ENCODE measurements at places on chromosomes 6 and 20.

GRCh38 chr20:17504066-17504897 lies 26.9 kb downstream of the BFSP1 start:
- no peak for DNase-seq

DNA sequence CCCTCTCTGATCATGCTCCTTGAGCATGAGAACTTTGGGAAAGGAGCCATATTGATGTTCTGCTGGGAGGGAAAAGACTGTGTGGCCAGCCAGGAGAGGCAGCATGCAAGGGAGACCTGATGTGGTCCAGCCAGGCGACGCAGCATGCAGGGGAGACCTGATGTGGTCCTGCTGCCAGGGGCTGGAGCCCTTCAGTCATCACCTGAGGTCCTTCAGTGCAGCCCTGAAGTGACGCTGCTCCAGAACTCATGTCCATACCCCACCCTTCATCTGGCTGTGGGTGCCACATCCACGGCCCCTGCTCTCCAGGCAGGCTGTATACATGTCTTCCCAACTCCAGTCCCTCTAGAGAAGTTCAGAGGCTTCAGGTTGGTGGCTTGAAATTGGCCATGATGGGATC lies 134.4 kb downstream of the ERMARD start:
- DNase-seq = no peak

- no peak for DNase-seq
Observed at GRCh38 chr6:117681162-117681741, 6.0 kb downstream of the NUS1 start.

- DNase-seq = no peak
Observed at GRCh38 chr6:29035951-29036350, 9.0 kb downstream of the OR2W1 start.

DNA sequence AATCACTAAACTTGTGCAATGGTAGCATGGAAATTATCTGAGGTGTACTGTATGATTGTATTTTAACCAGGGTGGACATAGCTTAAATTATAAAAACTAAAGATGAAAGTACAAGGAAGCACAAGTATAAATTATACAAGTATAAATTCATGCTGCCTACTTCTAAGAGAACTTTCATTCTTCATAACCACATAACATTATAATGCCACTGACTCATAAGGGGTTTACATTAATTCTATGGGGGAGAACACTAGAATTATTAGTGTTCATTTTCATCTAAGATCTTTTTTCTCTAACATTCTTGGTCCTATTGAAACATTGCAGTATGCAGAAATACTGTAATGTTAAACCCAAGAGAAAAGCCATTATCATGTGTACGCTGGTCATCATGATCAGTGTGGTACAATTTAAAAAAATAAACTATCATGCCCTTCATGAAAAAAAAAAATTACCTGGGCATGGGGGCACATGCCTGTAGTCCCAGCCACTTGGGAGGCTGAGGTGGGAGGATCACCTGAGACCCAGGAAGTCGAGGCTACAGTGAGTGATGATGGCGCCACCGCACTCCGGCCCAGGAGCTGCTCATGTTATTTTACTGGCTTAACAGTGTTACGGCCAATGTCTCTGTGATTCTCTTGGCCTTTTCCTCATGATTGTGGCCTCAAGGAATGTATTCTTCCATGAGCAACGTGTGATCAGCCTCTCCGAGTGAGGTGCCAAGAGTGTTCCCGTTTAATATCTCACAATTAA lies 25.9 kb upstream of the AHCY start:
- no peak for DNase-seq

GRCh38 chr6:40349123-40349900 lies 237.9 kb downstream of the LRFN2 start:
- no peak for DNase-seq

GRCh38 chr6:41553405-41553999 lies 7.3 kb downstream of the FOXP4 start:
- DNase-seq = no peak

GRCh38 chr6:15026832-15027231 lies 219.0 kb upstream of the JARID2 start:
- no peak for DNase-seq

DNA sequence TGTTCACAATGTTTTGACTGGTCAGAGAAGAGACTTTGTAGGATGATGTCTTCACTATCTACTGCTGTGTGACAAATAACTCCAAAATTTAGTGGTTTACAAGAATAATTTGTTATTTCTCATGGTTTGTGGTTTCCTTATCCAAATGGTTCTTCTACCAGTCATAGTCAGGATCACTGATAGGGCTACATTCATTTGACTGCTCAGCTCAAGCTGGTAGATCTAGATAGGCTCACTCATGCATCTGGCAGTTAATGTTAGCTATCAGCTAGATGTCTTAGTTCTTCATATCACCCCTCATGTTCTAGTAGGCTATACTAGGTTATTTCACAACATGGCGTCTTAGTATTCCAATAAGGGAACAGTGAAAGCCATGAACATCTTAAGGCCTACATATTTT lies 131.0 kb downstream of the ID4 start:
- no peak for DNase-seq

DNA sequence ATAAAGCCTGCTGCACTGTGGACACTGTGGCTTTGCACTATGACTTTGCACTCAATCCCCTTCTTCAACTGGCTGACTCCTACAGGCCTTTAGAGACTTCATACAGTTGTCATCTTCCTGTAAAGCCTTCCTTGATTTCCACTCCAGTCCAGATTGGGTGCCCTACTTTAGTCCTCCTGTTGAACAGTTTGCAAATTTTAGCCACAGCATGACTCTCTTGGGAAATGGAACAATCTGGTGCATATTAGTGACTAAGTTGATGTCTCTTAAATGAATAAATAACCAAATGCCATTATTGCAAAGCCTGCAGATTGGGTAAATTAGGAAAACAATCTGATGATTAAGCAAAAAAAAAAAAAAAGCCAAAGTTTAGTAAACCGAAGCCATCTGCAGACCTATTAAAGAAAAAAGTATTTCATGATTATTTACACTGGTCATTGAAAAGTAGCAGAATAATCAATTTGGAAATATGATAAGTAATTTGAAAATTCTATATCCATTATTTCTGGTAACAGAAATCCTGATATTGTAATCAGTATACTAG lies 12.6 kb downstream of the PLCB4 start:
- DNase-seq = no peak

DNA sequence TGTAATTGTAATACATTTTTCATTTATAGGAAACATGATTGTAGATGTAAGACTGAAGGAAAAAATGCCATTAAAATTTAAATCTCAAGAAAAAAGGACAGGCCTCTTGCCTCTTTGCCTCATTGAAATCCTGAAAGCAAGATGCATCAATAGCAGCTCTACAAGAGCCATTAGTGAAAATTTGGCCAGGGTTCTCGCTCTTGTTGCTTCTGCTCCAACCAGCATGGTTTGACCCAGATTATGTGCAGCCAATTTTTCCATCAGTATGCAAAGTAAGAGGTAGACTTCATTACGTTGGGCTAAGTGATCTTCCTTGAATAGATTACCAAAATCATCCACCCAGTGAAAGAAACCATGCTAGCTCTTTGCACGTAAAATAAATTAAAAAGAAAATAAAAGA lies 106.6 kb downstream of the SGK1 start:
- DNase-seq = no peak

DNA sequence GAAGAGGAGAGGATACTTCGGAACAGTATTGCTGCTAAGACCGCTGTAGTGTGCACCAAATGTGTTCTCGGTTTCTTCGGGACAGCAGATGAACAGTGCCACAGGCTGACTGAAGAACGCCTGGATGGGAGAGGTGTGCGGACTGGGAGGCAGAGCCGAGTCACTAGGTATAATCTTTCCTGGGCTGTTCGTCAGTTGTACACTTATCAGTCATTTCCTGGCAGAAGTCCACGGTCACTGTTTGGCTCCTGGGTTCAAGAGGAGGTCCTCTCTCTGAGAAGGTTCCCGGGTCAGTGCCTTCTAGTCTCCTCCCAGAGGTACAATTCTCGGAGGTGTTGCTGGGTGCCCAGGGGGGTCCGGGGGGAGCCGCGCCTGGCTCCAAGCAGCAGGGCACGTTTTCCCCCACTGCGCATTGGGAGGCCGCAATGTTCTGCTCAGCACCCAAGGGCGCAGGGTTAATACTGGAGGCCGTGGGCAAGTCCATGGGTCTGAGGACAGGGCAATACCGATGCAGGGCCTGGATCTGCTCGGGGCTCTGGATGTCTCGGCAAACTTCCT lies 38.1 kb downstream of the GJA10 start:
- DNase-seq = no peak

GRCh38 chr20:45080867-45081624 lies 19.9 kb downstream of the KCNS1 start:
- no peak for DNase-seq

GRCh38 chr6:31541059-31541657 lies 645 bp downstream of the DDX39B start:
- no peak for DNase-seq

GRCh38 chr20:24776755-24777271 lies 172.3 kb upstream of the CST7 start:
- no peak for DNase-seq

DNA sequence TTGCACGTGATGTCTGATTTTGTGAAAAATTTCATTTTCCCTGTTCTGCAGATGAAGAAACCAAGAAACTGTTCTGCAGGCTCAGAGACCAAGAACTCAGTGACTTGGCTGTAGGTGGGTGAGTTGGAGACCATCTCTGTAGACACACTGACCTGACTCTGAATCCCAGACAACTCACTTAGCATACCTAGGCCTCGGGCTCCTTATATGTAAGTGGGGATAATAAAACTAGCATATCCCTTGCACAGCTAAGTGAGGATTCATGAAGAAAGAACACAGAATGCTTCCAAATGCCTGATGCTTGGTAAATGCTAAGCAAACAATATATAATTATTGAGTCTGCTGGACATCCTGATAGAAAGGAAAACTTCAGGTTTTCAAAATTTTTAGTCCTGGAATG lies 70.8 kb downstream of the B3GAT2 start:
- DNase-seq = no peak

DNA sequence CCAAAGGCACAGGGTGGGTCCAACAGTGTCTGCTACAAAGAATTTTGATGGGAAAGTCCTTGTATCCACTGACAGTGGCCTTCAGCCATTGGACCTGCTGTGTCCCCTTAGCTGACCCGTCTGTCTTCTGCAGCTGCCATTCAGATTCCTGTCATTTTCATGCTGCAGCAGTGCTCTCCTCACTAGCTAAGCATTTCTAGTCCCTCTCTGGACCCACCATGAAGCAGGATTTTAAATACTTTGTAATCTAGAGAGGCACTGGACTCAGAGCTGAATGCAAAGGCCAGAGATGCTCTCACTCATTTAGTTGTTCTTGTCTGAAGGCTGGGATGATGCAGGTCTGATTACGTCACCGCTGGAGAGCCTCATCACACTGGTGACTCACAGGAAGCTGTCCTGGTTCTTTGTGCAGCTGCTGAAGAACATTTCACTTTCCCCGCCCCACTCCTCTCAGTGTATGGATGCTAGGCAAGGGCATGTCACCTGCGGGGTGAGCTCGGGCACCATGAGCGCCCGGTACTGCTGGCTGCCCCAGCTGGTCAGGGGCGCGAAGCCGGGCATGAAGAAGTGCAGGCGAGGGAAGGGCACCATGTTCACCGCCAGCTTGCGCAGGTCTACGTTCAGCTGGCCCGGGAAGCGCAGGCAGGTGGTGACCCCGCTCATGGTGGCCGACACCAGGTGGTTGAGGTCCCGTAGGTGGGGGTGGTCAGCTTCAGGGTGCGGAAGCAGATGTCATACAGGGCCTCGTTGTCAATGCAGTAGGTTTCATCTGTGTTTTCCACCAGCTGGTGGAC lies 19.4 kb upstream of the TUBB2A start:
- no peak for DNase-seq

GRCh38 chr6:42402184-42402583 lies 49.5 kb downstream of the TRERF1 start:
- no peak for DNase-seq

DNA sequence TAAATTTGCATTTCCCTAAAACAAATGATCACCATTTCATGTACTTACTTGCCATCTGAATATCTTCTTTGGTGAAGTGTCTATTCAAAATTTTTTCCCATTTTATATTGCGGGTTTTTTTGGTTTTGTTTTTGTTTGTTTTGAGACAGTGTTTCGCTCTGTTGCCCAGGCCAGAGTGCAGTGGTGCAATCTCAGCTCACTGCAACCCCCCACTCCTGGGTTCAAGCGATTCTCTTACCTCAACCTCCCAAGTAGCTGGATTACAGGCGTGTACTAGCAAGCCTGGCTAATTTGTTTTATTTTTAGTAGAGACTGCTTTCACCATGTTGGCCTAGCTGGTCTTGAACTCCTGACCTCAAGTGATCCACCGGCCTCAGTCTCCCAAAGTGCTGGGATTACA lies 9.1 kb upstream of the REPS1 start:
- DNase-seq = no peak

DNA sequence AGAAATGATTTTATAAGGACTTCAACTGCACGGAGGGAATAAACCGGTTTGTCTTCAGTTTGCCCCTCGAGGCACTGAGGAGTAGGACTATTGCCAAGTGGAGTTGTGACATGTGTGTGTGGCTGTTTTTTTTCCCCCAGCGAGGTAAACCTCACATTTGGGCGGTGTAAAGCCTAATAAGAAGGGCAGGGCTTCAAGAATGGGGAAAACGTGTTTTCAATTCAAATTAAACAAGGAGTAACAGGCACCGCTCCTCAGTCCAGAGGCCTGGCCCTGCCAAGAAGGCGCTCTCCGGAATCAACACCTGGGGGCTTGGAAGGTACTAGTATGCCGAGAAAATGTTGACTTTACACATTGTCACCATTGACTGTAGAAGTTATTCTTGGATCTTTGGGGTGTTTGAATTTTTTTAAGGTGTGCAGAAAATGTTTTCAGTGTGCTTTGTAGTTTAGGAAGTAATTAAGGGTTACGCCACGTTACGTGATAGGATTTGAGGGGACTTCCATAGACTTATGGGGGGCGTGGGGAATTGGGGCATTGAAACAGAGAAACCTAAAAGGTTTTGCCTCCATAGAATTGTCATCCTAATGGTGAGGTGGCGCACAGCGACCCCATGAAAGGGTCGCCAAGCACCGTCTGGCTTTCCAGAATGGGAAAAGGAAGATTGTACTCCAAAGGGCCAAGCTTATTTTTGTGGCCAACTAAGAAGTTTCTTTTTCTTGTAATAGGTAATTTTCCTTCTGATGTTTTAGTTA lies 791 bp downstream of the ADGRG6 start:
- DNase-seq = no peak

- DNase-seq = no peak
Observed at GRCh38 chr20:21028921-21029320, 77.2 kb downstream of the LINC00237 start.

GRCh38 chr6:1326535-1327121 lies 14.7 kb downstream of the FOXQ1 start:
- no peak for DNase-seq

GRCh38 chr6:30857112-30857511 lies 27.2 kb upstream of the DDR1 start:
- DNase-seq = no peak
